Esophagus muscularis mucosa (tissue), 4 donors: ENCODE measurements at places on chromosomes 12 and 14. TPM values are rescaled to one million over a fixed set of nuclear protein-coding genes. Genes with fewer than 3 reads are reported as not detected.

DNA sequence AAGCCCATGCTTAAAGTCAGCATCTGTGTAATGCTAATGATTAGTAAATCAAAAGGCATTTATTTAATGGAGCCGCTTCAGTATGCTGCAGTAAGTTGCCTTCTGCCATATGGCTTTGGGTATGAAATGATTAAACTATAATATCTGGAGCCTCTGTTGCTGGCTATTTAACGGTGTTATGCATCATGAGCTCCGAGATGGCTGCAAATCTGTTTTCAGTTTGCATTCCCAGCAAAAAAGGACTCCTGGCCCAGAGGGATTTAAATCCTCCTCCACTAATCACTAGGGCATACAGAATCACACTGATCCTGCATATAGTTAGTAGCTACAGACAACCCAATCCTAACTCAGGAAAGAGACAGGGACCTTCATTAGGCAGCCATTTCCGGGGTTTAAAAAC, 171.5 kb upstream of the EEA1 start:
- no peak overlapping the region for H3K27ac ChIP-seq
- H3K36me3 ChIP-seq: no peaks in the 10 kb centered on the region
- no peak overlapping the region for H3K4me3 ChIP-seq
- no peak for DNase-seq

- H3K4me1 ChIP-seq: no peaks in the 10 kb centered on the region
- H3K27ac ChIP-seq: no peak overlapping the region
- DNase-seq: no peak
- peaks cover 13% of the 10 kb centered on the region for H3K36me3 ChIP-seq
- H3K27me3 ChIP-seq: no peaks in the 10 kb centered on the region
These were observed 48.0 kb upstream of the GPR68 start for GRCh38 chr14:91292491-91292890.

DNA sequence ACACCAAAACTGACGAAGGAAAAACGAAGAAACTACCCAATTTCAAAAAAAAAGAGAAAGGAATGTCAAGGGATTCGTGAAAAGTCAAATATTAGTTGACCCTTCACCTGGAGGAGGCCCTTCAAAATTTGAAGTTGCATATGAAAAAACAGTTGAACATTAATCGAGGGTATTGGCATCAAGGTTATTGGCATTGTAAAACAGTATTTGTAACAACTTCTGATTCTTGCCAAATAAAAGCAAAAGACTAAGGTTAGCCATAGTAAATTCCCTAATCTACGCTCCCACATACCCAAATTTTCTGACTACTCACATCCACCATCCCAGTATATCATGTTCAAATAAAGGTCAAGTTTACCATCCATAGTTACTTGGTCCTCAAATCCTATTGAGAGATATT, 118.6 kb downstream of the TMTC1 start:
- no peaks in the 10 kb centered on the region for H3K27me3 ChIP-seq
- H3K4me3 ChIP-seq: no peak overlapping the region
- no peaks in the 10 kb centered on the region for H3K36me3 ChIP-seq
- H3K27ac ChIP-seq: no peak overlapping the region

GRCh38 chr14:104773505-104774452, 20.8 kb downstream of the SIVA1 start:
- no peak overlapping the region for H3K27ac ChIP-seq
- DNase-seq: no peak
- H3K36me3 ChIP-seq: peaks cover 93% of the 10 kb centered on the region

KCNC2 gene
- total RNA-seq: not detected

GRCh38 chr14:21985081-21985480, 311.5 kb upstream of the OR4E1 start:
- no peak overlapping the region for H3K27ac ChIP-seq
- H3K4me1 ChIP-seq: no peaks in the 10 kb centered on the region

- H3K36me3 ChIP-seq: no peaks in the 10 kb centered on the region
- no peak for DNase-seq
- H3K27me3 ChIP-seq: no peaks in the 10 kb centered on the region
- peaks cover 9% of the 10 kb centered on the region for H3K4me1 ChIP-seq
- H3K27ac ChIP-seq: no peak overlapping the region
These were observed 77.8 kb downstream of the VCPKMT start for GRCh38 chr14:50038398-50039119.

GRCh38 chr14:49950275-49951228, 57.7 kb downstream of the ARF6 start:
- H3K4me3 ChIP-seq: no peak overlapping the region
- no peak for DNase-seq
- no peaks in the 10 kb centered on the region for H3K36me3 ChIP-seq

GRCh38 chr12:45655186-45655585, 74.3 kb upstream of the ARID2 start:
- H3K4me3 ChIP-seq: no peak overlapping the region
- H3K4me1 ChIP-seq: no peaks in the 10 kb centered on the region
- no peak for DNase-seq
- H3K27me3 ChIP-seq: no peaks in the 10 kb centered on the region

GRCh38 chr14:73188501-73188911, 48.8 kb upstream of the PAPLN start:
- H3K27me3 ChIP-seq: no peaks in the 10 kb centered on the region
- peaks cover 27% of the 10 kb centered on the region for H3K36me3 ChIP-seq
- no peak overlapping the region for H3K27ac ChIP-seq
- no peak overlapping the region for H3K4me3 ChIP-seq

RNASE4 gene
- 107 TPM for total RNA-seq

DNA sequence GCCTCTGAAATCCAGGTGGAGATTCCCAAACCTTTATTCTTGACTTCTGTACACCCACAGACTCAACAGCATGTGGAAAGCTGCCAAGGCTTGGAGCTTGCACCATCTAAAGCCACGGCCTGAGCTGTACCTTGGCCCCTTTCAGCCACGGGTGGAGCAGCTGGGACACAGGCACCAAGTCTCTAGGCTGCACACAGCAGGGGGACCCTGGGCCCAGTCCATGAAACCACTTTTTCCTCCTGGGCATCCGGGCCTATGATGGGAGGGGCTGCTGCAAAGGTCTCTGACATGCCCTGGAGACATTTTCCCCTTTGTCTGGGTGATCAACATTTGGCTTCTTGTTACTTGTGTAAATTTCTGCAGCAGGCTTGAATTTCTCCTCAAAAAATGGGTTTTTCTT, 32.0 kb downstream of the EIF2S3B start:
- no peak for DNase-seq
- no peaks in the 10 kb centered on the region for H3K27me3 ChIP-seq
- H3K4me1 ChIP-seq: no peaks in the 10 kb centered on the region
- H3K4me3 ChIP-seq: no peak overlapping the region
- H3K27ac ChIP-seq: no peak overlapping the region

DNA sequence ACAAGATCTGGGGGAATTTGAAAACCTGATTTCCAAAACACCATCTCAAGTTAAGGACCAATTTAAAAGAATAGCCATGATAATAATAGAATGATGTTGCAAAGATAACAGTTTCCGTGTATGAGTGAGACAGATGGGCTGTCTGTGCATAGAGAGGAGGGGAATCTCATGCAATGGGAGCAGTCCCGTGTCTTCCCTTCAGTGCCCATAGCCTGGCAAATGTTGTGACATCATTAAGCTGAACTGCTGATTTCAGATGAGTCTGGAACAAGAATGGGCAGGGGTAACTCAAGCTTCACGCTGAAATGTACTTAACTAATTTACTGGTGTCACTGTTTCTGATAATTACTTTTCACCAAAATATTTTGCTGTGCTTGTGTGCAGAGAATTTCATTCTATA, 454.0 kb downstream of the FOXG1 start:
- H3K27me3 ChIP-seq: no peaks in the 10 kb centered on the region
- H3K36me3 ChIP-seq: no peaks in the 10 kb centered on the region
- H3K27ac ChIP-seq: no peak overlapping the region

GRCh38 chr14:103134919-103135318, 11.7 kb downstream of the TNFAIP2 start:
- H3K4me1 ChIP-seq: peaks cover 45% of the 10 kb centered on the region
- no peak overlapping the region for H3K4me3 ChIP-seq
- no peak for DNase-seq
- peaks cover 6% of the 10 kb centered on the region for H3K36me3 ChIP-seq
- peaks cover 12% of the 10 kb centered on the region for H3K27me3 ChIP-seq

VRTN gene
- total RNA-seq: not detected

PSMD9 gene
- 22.4 TPM for total RNA-seq

DNA sequence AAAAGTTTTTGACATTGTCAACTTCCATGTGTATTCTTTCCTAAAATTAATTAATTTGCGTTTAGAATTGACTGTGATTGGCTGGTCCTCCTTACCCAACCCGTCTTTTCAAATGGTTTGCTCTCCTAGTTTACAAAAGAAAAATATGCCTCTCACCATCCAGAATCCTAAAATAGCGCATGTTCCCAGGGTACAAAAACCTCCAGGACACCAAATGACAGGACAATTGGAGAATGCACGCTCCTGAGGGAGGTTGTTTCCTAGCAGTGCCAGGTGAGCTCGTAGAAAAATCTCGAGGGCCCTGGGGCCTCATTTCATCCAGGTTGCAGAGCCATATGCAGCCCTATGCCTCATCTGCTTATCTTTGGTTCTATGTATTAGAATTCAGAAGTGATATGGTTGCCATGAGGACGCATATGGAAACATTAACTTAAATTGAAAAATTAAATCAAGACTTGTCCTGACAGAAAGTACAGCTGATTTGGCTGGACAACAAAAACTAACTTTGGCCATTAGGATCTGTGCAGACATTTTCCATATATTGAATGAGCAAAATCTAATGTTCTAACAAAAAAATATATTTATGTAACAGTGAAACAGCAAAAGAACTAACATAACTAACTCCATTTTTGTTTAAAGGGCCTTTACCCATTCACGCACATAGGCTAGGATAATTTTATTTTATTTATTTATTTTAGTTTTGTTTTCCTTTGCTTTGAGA, 28.2 kb upstream of the EGLN3 start:
- H3K27ac ChIP-seq: no peak overlapping the region
- no peaks in the 10 kb centered on the region for H3K4me1 ChIP-seq
- no peaks in the 10 kb centered on the region for H3K27me3 ChIP-seq
- no peaks in the 10 kb centered on the region for H3K36me3 ChIP-seq
- DNase-seq: peak; percentile 24

DNA sequence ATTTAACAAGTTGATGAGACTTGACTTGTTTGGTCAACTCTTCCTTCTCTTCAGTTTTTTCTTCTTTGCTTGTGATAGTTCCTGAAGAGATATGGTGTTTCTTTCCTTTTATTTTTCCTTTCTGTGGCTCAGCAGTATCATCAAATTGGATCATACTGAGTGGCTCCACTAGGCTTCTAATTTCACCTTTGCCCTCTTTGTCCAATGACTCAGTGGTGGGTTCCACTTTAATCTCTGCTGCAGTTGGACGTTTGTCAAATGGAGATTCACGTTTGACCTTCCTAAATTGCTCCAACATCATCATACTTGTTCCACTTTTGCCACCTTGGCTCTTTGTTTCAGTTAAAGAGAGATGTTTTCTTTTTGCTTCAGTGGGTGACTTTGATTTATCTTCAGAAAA, 41.5 kb downstream of the FAM186A start:
- no peaks in the 10 kb centered on the region for H3K36me3 ChIP-seq
- DNase-seq: no peak
- no peak overlapping the region for H3K4me3 ChIP-seq
- H3K27me3 ChIP-seq: no peaks in the 10 kb centered on the region

DNA sequence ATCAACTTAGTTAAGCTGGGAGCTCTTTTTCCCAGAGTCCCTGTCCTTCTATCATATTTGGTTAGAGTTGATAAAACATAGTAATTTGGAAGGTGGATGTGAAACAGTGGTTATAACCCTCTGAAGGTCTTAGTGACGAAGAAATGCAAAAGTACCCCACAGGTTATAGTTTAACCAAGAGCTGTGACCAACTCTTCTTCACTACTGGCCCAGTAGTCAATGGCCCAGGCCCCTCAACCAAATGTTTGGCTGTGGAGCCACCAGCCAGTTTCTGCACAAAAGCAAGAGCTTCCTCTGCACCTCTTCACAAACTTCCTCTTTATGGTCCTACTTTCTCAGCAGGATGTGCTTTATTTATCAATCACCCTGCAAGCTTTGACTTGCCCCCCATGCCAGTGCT, 132.6 kb downstream of the BMP4 start:
- H3K27me3 ChIP-seq: no peaks in the 10 kb centered on the region
- no peaks in the 10 kb centered on the region for H3K36me3 ChIP-seq
- H3K4me1 ChIP-seq: no peaks in the 10 kb centered on the region
- H3K4me3 ChIP-seq: no peak overlapping the region
- DNase-seq: no peak
- no peak overlapping the region for H3K27ac ChIP-seq

GRCh38 chr14:72657214-72657921, 236.5 kb downstream of the DPF3 start:
- no peaks in the 10 kb centered on the region for H3K4me1 ChIP-seq

SDSL gene
- 5.6 TPM for total RNA-seq

DNA sequence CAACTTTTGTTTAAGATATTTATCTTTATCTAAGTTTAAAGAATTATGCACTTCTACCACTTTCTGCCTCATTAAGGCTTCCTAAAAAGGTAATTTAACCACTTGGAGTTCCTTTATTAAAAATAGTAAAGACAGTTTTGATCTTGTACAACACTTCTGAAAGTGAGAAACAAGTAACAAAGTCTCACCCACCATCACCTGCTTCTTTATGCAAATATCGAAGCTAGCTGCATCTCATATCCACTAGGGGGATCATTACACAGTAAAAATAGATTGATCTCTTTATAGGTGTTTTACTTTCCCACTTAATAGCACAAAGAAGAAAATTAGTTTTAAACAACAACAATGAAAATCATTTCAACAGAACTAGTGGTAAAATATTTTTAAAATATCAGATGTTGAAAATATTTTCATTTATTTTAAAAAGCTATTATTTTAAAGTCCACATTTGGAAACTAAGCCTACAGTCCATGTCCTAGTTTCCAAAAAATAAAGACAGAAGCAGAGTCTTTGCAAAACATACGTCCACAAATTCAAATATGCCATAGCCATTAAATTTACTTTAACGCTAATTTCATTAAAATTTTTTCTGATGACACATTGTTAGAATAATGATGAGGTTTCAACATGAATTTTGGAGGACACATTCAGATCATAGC, 160.0 kb upstream of the SOX5 start:
- no peaks in the 10 kb centered on the region for H3K36me3 ChIP-seq
- no peaks in the 10 kb centered on the region for H3K4me1 ChIP-seq
- H3K27me3 ChIP-seq: no peaks in the 10 kb centered on the region
- no peak overlapping the region for H3K27ac ChIP-seq

DNA sequence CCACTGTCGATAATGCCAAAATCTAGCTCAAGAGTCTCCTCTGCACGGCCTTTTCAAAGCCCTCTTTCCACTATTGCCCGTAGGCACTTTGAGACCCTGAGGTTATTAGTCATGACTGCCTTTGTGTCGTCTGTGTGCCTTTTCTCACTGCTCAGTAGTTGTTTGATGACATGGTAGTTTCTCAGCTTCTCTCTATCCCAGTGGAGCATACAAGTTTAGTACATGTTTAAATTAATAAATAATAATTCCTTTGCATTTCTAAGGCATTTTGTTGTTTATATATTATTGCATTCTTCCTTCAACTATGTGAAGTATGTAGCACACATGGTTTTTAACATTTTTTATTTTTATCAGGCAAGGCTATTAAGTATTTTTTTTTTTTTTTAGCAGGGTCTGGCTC, 458.1 kb downstream of the PCNX1 start:
- H3K27me3 ChIP-seq: no peaks in the 10 kb centered on the region
- H3K27ac ChIP-seq: peak overlapping the region; percentile 69
- no peak overlapping the region for H3K4me3 ChIP-seq
- DNase-seq: no peak
- H3K36me3 ChIP-seq: no peaks in the 10 kb centered on the region
- H3K4me1 ChIP-seq: peaks cover 42% of the 10 kb centered on the region

- no peaks in the 10 kb centered on the region for H3K27me3 ChIP-seq
- peaks cover 13% of the 10 kb centered on the region for H3K4me1 ChIP-seq
- H3K27ac ChIP-seq: no peak overlapping the region
- H3K36me3 ChIP-seq: no peaks in the 10 kb centered on the region
These were observed 10.9 kb upstream of the IL26 start for GRCh38 chr12:68236421-68237059.
